Nucleus accumbens (tissue), 56 donors: ENCODE measurements at places on chromosomes 11 and 22.

DNA sequence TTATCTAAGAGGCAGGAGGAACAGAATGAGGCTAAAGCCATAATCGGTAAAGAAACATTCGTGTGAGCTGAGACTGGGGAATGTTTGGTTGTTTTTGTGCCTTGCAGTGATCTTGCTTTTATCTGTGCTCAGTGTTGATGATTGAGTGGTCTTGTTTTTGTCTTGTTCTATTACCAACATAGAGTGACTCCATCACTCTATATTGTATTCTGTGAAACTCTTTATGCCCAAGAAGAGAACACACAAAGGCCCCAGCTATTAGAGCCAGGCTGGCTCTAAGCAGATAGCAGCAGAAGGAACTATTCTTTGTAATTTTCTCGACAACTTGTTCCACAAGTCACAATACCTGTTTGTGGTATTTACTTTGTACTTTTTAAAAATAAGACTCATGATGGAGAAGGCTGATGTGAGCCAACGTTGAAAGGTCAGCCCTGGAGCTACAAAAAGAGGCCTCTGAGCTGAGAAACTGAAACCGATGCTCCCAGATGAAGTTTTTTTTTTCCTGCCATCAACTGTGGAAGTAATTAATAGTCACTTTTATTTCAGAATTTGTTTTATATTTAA lies 68.4 kb downstream of the LARGE1 start:
- no peak for DNase-seq

- no peak for DNase-seq
Measured at GRCh38 chr11:10640308-10640707, 53.2 kb downstream of the IRAG1 start.

DNA sequence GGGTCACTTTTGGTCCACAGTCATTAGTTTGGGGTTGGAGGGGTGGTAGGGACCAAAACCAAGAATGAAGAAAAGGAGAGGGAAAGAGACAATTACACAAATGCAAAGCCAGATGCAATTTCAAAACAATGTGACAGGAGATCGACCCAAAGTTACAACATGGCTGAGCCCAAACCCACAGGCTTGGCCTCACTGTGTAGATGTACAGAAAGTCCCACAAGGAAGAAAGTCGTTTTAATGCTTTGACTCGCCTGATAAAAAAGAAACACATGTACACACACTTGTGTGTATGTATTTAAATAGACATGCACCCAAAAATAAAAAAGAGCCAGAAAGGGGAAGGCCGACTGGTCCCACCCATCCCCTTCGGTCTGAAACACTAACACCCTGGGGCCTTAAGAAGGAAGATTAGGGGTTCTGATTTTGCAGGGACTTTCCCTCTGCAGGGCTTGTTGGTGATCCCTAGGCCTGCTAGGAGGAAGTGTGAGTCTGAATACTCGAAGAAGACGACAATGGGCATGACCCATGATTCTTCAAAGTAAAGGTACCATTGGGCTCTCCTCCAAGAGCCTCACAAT lies 104.1 kb downstream of the ETS1 start:
- no peak for DNase-seq

DNA sequence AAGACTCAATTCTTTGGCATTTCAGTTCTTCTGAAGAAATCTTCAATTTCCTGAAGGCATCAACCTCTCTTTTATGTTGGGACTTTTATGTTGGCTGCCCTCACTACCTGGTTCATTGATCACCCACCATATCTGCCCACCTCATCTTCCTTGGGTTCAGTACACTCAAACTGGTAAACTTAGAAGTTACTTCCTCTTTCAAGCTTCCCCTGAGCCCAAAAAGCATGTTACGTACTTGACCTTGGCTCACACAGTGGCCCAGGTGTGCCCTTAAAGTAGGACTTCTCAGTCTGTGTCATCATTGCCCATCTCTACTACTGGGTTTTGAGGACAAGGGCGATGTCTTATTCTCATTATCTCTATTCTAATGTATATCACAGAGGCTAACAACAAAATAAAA lies 86.1 kb downstream of the GRIA4 start:
- DNase-seq: no peak

- no peak for DNase-seq
Measured at GRCh38 chr11:102458548-102458947, 6.0 kb upstream of the TMEM123 start.
